ENCODE measurements at places on chromosomes 4 and X.

- peak; percentile 61 for DNase-seq
These were observed 29.6 kb downstream of the PDK3 start for GRCh38 chrX:24494647-24495075.

DNA sequence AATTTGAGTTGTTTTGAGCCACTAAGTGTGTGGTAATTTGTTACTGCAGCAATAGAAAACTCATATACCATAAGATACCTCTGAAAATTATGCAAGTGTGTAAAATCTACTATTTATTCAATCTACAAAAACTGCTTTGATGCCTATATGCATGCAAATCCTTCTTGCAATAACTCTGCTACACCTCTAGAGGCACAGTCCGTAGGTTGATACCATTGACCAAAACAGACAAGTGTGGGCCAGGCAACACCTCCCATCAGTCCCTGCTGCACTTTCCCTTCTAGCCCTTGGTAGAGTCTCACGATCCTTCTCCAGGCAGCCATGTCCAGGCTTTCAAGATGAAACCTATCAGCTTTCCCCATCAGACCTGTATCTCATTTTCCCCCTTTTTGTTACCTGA, 48.8 kb upstream of the FAM9A start:
- DNase-seq, result no peak

DNA sequence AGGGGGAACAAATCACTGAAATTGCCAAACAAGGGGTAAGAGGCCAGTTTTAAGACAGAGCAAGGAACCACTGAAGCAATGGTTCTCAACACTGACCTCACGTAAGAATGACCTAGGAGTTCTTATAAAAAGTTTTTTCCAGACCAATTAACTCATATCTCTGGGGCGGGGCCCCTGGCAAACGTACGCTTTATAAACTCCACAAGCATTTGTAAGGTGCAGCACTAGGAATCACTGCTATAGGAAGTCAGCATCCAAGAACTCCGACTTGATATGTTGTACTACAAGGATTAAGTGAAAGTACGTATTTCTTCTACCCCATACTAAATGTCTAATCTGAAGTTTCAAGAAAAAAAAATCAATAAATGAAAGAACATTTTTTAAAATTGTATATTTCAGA, 269.9 kb downstream of the RCHY1 start:
- no peak for DNase-seq

DNA sequence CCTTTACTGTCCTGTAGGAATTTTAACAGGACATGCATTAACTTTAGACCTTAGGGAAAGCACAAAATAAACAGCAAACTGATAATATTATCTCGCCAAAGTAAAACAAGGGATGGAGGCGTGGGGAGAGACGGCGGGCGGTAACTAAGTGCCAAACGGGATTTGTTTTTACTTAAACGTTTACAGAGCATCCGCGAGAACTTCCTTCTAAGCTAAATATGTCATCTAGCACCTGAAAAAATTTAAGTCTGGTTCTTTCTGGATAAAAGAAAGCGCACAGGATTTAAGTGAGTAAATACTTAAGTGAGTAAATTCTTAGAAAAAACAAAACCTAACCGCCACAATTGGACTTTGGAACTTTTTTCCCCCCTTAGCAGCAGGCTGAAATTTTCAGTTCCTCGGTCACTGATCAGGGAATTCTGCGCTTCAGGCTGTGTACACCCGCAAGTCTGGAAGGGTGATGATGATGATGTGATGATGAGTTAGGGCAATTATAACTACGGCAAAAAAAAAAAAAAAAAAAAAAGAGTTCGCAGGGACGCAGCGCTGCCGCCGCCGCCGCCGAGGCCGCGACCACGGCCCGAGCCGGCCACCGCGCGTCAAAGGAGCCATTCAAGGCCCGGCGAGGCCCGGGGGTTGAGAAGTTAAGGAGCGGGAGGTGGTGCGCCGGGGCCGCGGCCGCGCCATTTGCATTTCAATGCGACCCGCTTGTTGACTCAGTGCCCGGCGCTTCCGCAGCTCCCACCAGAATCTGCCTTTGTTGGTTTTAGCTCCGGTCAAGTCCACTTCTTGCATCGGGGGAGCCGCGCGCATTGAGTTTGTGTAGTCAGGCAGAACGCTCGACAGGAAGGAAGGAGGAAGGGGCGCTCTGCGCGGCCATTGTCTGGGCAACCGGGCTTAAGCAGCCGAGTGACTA, 108.8 kb downstream of the SPRY1 start:
- no peak for DNase-seq

- DNase-seq, result no peak
These were observed 8.8 kb downstream of the PROM1 start for GRCh38 chr4:16075061-16075460.

GRCh38 chr4:1980561-1981041, 28.2 kb downstream of the NELFA start:
- no peak for DNase-seq

DNA sequence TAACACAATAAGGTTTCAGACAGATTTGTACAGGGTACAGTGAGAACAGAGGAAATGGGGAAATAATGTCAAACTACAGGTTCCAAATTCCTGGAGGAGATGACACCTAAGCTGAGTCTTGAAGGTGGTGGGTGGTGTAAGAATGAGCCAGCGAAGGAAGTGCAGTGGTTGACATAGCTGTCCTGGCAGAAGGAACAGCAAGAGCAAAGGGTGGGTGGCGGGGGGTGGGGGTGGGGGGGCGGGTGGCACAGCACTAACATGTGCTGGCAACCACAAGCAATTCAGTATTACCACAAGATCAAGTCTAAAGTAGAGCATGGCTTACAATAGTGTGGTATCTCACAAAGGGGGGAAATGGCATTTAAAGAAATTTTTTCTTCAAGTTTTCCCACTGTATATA, 13.1 kb upstream of the G3BP2 start:
- DNase-seq, result no peak

- no peak for DNase-seq
These were observed 8.6 kb downstream of the F9 start for GRCh38 chrX:139538907-139539790.

DNA sequence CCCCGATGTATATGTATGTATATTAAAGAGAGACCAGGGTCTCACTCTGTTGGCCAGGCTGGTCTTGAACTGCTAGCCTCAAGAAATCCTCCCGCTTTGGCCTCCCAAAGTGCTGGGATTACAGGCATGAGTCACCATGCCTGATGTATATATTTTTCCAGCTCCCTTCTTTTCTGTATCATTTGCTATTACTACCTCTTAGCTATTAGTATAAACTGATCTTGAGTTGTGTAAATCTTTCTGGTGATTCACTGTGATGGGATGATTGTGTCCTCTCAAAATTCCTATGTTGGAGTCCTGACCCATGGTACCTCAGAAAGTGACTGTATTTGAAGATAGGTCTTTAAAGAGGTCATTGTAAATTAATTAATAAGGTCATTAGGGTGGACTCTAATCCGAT, 53.1 kb downstream of the HPRT1 start:
- peak; percentile 11 for DNase-seq

GRCh38 chr4:53706422-53707032, 115.2 kb upstream of the LNX1 start:
- peak; percentile 66 for DNase-seq

- no peak for DNase-seq
These were observed 83.9 kb downstream of the VEGFC start for GRCh38 chr4:176708771-176709311.

DNA sequence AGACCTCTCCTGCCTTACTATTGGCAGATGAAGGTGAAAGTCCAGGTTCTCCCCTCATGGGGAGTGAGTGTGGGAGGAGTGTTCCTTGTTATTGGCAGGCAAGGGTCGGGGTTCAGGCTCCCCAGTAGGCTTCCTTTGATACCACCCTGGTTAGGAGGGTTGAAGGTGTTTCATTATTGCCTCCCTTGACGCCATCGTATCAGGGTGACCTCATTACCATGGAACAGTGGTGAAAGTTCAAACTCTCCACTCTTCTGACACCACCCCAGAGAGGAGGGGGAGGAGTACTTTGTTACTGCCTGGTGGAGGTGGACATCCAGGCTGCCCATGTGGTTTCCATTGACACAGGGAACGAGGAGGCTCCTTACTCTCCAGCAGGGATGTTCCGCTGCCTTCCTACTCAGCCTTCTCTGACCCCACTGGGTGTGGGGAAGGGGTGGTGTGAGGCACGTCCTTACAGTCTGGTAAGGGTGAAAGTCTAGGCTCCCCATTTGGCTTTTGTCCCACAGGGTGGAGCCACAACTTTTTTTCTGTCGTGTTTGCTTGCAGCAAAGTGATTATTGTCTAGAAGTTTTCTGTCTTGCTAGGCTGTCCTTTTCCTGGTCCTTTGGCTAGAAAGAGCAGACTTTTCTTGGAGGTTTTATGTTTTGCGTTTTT, 37.2 kb upstream of the USP9X start:
- DNase-seq, result no peak

- DNase-seq, result peak; percentile 18
These were observed 1072.8 kb upstream of the PABPC4L start for GRCh38 chr4:135274416-135274815.

DNA sequence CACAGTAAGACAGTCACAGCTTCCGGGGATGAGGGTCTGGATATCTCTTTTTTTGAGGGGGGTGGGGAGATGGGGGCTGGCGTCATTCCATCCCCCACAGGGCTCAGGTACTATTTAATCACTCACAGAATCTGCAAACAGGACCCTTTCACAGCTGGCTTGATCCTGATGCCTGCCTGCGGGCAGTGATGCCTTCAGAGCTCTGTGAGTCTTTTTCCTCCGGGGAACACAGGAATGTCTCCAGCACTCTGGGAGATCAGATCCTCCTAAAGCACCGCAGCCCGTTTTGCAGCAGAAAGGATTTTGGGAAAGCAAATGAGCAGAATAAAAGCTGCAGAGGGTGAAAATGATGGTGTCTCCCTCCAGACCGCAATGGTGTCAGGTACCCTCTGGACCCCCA, 13.2 kb upstream of the SHOX start:
- DNase-seq, result no peak

GRCh38 chr4:123984886-123985285, 588.3 kb downstream of the SPRY1 start:
- no peak for DNase-seq

GRCh38 chr4:89469930-89470375, 162.4 kb upstream of the GPRIN3 start:
- peak; percentile 94 for DNase-seq

GRCh38 chr4:82394896-82395295, 21.1 kb upstream of the HNRNPD start:
- no peak for DNase-seq

DNA sequence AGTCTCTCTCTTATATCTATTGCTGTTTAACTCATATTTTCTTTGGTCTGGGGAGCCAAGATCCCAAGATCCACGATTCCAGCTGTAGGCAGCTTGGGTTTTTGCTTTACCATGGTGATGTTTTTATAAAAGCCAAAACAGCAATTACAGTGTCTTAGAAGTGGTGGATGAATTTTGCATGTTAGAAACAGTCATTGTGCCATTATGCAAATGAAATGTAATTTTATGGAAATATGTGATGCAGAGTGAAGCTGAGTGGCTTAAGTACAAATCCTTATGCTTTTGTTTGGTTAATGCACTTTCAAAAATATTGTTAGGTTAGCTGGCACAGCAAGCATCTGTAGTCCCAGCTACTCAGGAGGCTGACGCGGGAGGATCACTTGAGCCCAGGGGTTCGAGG, 32.8 kb upstream of the PTTG2 start:
- DNase-seq, result no peak

- DNase-seq, result no peak
These were observed 107.3 kb downstream of the CPEB2 start for GRCh38 chr4:15109600-15109999.

DNA sequence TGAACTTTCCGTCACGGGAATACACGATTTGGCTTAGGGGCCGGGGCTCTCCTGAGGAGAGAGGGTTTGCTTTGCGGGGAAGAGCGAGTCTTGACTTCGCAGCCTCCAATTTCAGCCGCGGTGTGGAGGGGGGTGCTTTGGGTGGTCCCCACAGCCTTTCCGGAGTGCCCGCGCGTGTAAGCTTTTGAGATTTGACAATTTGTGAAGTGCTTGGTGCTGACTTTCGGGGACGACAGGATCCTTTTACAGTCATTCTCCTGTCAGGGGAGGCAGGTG, 355 bp downstream of the SCML1 start:
- no peak for DNase-seq

DNA sequence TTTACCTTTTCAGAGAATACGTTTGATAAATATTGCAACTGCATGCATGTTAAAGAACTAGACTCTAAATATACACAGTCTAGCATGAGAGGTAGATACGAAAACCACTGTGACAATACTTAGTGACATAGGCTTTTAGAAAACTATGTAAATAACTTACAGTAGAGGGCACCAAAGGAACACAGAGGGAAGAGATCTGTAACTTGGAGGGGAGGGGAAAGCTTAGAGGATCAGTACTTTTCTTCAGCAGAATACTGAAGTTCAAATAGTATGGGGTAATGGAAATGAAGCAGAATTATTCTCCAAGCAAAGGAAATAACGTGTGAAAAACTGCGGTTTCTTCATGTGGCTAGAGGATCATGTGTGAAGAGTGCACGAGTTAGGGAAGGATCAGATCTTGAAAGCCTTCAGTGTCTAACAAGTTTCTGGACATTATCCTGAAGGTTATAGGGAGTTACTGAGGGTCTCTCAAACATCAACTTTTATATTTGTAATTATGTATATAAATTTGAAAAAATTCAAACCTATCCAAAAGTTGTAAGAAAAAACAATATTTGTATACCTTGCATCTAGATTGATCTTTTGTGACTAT, 264.3 kb downstream of the NPFFR2 start:
- DNase-seq, result peak; percentile 53

GRCh38 chrX:43018031-43018430, 240.1 kb upstream of the PPP1R2C start:
- no peak for DNase-seq

GRCh38 chrX:123093792-123094191, 90.3 kb upstream of the GRIA3 start:
- no peak for DNase-seq

Measured in HFFc6 (cell line).